ENCODE measurements at places on chromosomes 11 and 22. TPM values are rescaled to one million over a fixed set of nuclear protein-coding genes. Genes with fewer than 3 reads are reported as not detected.

The MS4A15 gene
- total RNA-seq: not detected

DNA sequence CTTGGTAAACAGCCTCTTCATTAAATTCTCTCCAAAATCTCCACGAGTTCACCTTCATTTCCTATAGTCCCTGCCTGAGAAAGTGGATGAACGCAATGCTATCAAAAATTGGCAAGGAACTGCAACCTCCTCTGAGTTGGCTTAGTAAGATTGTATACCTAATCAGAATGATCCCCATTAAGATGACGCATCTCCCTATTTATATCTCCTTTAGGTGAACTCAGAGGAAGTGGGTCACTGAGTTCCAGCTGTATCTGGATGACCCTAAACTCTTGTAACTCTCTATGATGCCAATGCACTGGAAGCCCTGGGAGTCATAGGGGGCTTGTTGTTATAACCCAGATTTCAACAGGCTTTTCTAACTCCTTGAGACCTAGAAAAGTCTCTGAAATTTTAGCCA lies 48.2 kb downstream of the OR10A6 start:
- no peak for DNase-seq
- no peaks in the 10 kb centered on the region for H3K36me3 ChIP-seq
- no peak overlapping the region for H3K27ac ChIP-seq

GRCh38 chr11:112942966-112943643 lies 18.1 kb upstream of the NCAM1 start:
- H3K27me3 ChIP-seq: no peaks in the 10 kb centered on the region
- H3K27ac ChIP-seq: no peak overlapping the region
- no peak for DNase-seq
- no peaks in the 10 kb centered on the region for H3K36me3 ChIP-seq
- H3K4me1 ChIP-seq: no peaks in the 10 kb centered on the region

The FXYD2 gene
- 5.4 TPM for total RNA-seq

GRCh38 chr11:14144934-14145333 lies 182.4 kb downstream of the SPON1 start:
- no peak overlapping the region for H3K4me3 ChIP-seq
- DNase-seq: no peak
- no peaks in the 10 kb centered on the region for H3K4me1 ChIP-seq
- no peak overlapping the region for H3K27ac ChIP-seq
- H3K36me3 ChIP-seq: no peaks in the 10 kb centered on the region
- no peaks in the 10 kb centered on the region for H3K27me3 ChIP-seq

GRCh38 chr11:22774716-22775115 lies 54.9 kb downstream of the SVIP start:
- no peaks in the 10 kb centered on the region for H3K36me3 ChIP-seq
- no peak overlapping the region for H3K27ac ChIP-seq
- no peak overlapping the region for H3K4me3 ChIP-seq

DNA sequence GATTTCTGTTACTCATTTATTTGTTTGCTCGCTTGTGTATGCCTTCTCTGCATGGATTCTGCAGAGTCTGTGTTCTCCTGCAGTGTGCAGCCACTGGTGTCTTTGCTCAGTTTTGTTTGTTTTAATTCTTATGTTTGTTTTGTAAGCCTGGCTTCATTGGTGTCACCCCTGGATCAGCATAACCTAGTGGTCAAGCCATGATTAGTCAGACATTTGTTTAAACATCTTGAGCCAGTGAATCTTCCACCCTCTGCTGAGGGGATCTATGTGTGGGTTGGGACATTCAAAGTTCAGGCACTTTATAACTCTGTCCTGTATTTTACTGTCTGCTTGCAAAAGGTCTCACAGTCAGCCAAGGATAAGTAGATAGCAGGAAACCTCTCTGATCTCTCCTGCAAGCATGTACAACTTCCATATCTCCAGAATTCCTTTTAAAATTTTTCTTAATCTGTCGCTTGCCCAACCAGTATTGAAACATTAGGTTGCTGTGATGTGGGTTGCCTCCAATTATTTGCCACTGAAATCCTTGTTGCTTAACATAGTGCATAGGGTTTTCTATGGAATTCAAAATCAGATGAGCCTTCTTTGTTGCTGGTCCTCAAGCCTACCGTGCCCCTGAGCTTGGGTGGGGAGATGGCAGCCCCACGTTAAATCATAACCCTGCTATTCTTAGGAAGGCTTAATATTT lies 86.8 kb downstream of the KCNQ1OT1 start:
- no peak for DNase-seq
- no peaks in the 10 kb centered on the region for H3K4me1 ChIP-seq
- H3K27ac ChIP-seq: no peak overlapping the region
- H3K36me3 ChIP-seq: no peaks in the 10 kb centered on the region

The OR10G4 gene
- total RNA-seq: not detected

- no peaks in the 10 kb centered on the region for H3K36me3 ChIP-seq
- no peak for DNase-seq
- H3K27me3 ChIP-seq: no peaks in the 10 kb centered on the region
- H3K4me1 ChIP-seq: no peaks in the 10 kb centered on the region
Measured at GRCh38 chr11:125637840-125638239, 12.9 kb downstream of the CHEK1 start.

DNA sequence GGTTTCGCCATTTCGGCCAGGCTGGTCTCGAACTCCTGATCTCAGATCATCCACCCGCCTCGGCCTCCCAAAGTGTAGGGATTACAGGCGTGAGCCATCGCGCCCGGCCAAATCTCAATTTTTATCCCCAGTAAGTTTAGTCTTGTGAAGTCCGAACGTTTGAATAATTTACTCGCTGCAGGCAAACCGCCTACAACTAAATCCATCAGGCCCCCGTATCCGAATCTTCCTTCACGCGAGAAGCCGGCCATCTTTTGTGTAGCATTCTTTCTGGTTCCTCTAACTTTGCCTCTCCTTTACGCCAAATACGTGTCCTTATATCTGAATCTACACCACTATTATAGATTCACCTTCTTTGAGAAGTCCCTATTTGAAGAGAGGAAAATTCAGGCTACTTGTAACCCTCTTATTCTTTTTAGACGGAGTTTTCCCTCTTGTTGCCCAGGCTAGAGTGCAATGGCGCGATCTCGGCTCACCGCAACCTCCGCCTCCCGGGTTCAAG lies 581 bp upstream of the EIF3L start:
- H3K36me3 ChIP-seq: peaks cover 13% of the 10 kb centered on the region
- no peaks in the 10 kb centered on the region for H3K27me3 ChIP-seq
- no peak for DNase-seq
- peak overlapping the region; percentile 85 for H3K27ac ChIP-seq
- H3K4me1 ChIP-seq: peaks cover 40% of the 10 kb centered on the region
- peak overlapping the region; percentile 79 for H3K4me3 ChIP-seq

- DNase-seq: no peak
- H3K36me3 ChIP-seq: no peaks in the 10 kb centered on the region
- no peaks in the 10 kb centered on the region for H3K4me1 ChIP-seq
- H3K4me3 ChIP-seq: no peak overlapping the region
- H3K27me3 ChIP-seq: no peaks in the 10 kb centered on the region
- no peak overlapping the region for H3K27ac ChIP-seq
Measured at GRCh38 chr11:38481391-38481790, 1883.4 kb upstream of the RAG2 start.

DNA sequence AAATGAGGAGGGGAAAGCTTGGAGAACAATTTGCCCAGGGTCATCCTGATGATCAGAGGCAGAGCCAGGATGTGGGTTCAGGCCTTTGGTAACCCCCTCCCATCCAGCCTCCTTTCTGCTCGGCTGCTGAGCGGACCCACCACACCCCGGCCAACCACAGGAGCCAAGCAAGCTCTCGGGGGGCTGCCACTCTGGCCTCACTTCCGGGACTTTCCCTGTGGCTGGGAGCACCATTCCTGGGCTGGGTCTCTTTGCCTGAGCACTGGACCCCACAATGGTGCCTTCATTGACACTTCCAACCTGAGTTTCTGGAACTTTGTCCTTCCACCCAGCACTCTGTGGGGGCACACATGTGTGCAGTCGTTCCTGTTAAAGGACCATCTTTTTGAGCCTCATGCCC lies 9.8 kb downstream of the TOP3B start:
- peak; percentile 28 for DNase-seq
- H3K4me1 ChIP-seq: no peaks in the 10 kb centered on the region
- no peak overlapping the region for H3K27ac ChIP-seq
- no peak overlapping the region for H3K4me3 ChIP-seq
- no peaks in the 10 kb centered on the region for H3K27me3 ChIP-seq

DNA sequence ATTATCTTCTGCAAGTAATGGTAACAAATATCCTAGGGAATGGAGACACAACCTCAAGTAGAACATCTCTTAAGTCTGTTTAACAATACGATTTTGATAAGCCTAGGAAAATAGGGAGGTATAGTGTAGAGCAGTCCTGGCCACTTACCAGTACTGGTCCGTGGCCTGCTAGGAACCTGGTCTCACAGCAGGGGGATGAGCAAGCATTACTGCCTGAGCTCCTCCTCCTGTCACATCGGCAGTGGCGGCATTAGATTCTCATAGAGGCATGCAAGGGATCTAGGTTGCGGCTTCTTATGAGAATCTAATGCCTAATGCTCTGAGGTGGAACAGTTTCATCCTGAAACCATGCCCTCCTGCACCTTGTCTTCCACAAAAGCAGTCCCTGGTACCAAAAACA lies 4.4 kb downstream of the OR51V1 start:
- no peaks in the 10 kb centered on the region for H3K4me1 ChIP-seq
- no peak overlapping the region for H3K4me3 ChIP-seq
- no peak overlapping the region for H3K27ac ChIP-seq
- no peaks in the 10 kb centered on the region for H3K27me3 ChIP-seq

Data from CD8-positive, alpha-beta memory T cell (primary cell).